ENCODE measurements at places on chromosomes 4 and X.

DNA sequence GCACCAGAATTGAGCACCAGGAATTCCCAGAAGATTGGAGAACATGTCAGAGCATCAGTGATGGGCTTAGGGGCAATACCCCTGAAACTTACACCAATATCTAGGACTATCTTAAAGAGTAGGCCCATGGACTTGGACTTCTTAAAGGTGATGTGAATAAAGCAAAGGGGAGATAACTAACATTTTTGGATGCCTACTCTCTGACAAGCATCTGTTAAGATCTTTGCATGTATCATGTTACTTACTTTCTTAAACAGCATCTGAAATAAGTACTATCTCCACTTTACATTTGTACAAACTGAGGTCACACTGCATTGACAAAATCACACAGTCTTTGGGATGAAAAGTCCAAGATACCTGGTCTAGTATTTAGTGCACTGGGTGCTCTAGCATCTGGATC, 258.6 kb upstream of the ARSJ start:
- DNase-seq, result no peak

DNA sequence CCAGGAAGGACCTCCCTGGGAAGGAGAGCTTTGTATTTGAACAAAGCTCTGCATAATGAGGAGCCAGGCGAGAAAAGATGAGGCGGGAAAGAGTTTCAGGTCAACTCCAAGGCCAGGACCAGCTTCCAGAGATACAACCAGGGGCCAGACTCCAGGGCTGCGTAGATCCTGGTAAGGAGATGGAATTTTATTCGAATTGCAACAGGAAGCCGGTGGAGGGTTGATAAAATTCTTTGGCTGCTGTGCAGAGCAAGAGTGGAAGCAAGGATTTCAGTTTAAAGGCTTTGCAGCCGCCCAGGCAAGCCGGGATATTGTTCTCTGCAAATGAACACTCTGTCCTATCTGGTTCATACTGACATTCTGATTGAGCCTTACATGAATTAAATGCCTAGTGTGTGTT, 40.2 kb upstream of the CBR4 start:
- DNase-seq, result peak; percentile 57

GRCh38 chr4:3201718-3202702, 46.9 kb upstream of the MSANTD1 start:
- peak; percentile 20 for DNase-seq

- DNase-seq, result no peak
Observed at GRCh38 chrX:40922307-40922706, 162.9 kb upstream of the USP9X start.

GRCh38 chr4:153589703-153590595, 94.1 kb upstream of the TLR2 start:
- no peak for DNase-seq

GRCh38 chrX:70255452-70255851, 4.6 kb downstream of the P2RY4 start:
- no peak for DNase-seq

GRCh38 chr4:182344968-182345367, 101.8 kb downstream of the TENM3 start:
- DNase-seq, result no peak

- peak; percentile 17 for DNase-seq
Observed at GRCh38 chr4:84378356-84378755, 120.7 kb downstream of the NKX6-1 start.

- no peak for DNase-seq
Observed at GRCh38 chr4:4784379-4784778, 75.1 kb upstream of the MSX1 start.

Data from eye (tissue), 1 donor.